ENCODE measurements at places on chromosomes 7 and 10.

DNA sequence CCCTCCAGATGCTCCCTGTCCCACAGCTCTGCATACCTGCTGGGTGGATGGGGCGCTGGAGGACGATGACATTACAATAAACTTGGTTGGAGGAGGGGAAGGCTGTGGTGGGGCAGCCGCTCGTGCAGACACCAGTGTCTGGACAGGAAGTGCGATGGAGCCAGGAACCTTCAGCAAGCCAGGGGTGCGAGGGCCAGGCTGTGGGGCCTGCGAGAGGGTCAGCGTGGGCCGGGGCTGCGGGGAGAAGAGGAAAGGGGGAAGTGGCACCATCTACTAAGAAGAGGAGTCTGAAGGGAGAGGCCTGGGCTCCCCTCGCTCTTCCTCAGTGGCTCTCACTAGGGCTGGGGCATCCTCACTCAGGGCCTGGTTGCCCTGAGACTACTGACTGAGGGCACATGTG, 6.4 kb downstream of the AP4M1 start:
- no peak for DNase-seq

DNA sequence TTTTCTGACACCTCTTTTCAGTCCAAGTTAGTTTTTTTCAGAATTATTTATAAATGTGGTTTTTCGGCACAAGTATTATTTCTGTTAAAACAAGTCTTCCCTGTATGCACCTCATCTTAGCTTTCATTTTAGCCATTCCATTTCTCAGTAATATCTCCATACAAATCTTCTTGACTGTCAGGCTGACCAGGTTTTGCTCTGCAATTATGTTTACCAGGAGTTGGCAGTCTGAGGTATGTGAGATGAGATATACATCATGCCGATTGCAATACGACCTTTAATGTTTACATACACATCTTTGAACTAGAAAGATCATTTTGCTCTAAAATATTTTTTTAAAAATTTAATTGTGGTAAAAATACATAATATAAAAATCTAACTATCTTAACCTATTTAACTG, 209.8 kb downstream of the GPR158 start:
- DNase-seq: no peak

DNA sequence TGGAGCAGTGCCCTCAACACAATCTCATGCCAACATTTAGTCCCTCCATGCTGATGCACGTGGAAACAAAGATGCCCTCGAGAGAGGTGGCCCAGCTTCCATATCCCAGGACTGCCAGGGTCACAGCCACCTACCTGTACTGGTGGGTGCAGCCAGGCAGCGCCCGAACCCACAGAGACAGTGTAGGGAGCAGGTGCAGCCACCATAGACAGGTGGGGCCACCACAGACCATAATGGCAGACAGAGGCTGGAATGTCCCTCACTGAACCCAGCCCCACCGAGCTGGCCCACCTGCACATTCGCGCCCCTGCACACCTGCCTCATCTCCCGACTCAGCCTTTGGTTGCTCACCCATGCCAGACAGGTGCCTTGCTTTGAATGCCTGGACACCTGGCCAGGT, 18.3 kb upstream of the CPXM2 start:
- no peak for DNase-seq

GRCh38 chr7:36961097-36961496, 236.8 kb upstream of the AOAH start:
- DNase-seq: no peak

GRCh38 chr7:52726493-52726892, 308.9 kb upstream of the POM121L12 start:
- no peak for DNase-seq

DNA sequence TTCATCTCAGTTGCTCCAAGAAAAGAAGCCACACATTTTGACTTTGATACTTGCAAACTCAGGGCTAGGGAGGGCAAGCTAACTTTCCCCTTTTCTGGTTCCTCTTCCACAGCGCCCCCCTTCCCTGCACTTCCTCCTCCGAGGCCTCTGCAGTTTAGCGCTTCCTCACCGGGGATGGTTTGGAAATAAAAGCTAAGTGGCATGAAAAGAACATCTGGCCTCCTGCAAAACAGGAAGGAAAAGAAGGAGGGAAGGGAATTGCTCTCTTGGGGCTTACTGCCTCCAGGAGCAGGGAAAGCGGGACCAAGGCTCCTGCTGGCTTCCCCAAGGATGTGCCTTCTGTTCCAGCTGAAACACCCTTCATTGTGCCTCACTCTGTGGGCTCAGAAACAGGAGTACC, 42.3 kb downstream of the PRKCQ start:
- DNase-seq: no peak

GRCh38 chr10:120555842-120556532, 99.0 kb downstream of the PLPP4 start:
- no peak for DNase-seq

- no peak for DNase-seq
These were observed 78.1 kb upstream of the PHYHIPL start for GRCh38 chr10:59098387-59098786.

DNA sequence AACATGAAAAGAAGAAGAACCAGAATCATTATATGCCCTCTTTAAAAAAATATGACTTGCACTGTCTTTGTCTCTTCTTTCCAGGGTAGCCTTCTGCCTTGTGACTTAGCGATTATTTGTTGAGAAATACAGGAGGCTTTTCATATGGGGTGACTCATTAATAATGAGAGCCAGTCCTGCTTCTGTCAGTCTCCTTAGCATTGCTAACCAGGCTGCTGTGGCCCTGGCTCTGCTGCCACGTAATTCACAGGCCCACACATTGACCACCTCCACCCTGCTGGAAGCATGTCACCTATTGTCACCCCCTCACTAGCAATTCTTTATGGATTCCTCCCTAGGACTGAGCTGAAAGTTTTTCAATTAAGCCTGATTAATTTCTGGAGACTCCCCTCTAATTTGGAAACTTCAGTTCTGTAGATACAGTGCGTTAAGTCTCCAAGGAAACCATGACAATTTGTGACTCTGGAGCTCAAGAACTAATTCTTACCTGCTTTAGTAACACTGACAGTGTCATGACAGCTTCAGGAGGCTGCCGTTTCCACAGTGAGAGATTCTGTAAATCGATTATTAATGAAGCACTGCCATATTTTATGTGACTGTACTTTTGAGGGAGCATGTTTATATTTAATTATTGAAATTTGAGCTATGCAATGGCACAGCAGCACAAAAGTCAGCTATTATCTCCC, 267.9 kb upstream of the SP8 start:
- DNase-seq: no peak

- no peak for DNase-seq
These were observed 6.6 kb upstream of the TPK1 start for GRCh38 chr7:144842377-144842851.

- DNase-seq: no peak
These were observed 65.3 kb downstream of the COBL start for GRCh38 chr7:51251290-51251689.

Data from NCI-H1105 treated with DMSO at 0.1 percent for 48 hours (cell line).